GM06990 (cell line): ENCODE measurements at places on chromosomes 13 and 19.

DNA sequence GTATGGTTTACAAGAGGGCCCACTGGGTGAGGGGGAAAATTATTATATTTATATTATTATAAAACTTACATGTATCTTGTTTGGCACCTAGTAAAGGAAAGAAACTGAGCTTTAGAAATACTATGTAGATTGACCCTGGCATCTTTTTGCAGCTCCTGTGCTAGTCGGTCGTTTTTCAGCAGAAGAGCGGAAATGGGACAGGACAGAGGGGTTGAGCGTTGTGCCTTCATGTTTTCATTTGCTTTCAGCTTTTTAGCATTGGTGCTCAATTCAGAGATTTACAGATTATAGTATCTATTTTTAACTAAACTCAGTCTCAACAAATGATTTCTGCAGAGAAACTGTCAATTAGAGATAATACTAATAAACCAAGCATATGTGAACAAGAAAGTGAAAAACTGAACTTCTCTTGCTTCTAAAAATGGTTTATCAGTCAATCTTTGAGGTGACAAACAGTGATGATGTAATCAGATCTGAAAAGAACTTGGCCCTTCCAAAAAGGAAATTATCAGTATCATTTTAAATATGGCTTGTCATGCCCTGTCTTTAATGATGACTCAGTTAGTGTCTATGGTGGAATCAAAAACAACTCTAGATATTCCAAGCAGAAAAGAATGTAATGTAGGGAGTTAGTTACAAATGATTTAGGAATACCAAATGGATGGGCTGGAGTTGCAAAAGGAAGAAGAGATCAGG, 56.9 kb upstream of the KCTD4 start:
- peak; percentile 43 for DNase-seq

- DNase-seq = no peak
These were observed 24.0 kb downstream of the UQCRFS1 start for GRCh38 chr19:29189033-29189360.

GRCh38 chr13:31742097-31742734, 2.9 kb downstream of the RXFP2 start:
- DNase-seq = peak; percentile 1

DNA sequence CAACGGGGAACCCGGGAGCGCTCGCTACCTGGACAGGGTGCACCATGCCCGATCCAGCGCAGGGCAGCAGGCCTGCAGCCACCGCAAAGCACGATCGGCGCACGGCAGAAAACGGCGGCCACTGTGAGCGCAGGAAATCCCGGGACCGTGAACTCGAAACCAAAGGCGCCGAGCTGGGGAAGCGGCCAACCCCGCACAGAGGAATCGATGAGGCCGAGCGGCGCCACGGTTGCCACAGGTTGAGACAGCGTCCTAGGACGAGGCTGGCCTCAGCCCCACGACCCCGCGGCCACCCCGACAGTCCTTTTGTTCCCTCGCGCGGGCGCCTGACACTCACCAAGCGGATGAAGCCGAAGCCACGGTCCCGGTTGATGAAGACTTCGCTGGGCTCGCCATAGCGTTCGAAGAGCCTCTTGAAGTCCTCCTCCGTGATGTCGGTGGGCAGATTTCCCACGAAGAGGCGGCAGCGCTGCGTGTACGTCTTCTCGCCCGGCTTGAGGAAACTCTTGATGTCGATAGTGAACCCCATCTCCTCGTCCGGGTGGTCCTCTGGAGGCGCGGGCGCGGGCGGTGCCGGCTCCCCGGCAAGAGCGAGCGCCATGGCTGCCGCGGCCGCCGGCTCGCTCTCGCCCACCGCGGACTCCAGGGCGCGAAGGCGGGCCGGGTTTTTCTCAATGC, 557 bp downstream of the PSPC1 start:
- peak; percentile 73 for DNase-seq

DNA sequence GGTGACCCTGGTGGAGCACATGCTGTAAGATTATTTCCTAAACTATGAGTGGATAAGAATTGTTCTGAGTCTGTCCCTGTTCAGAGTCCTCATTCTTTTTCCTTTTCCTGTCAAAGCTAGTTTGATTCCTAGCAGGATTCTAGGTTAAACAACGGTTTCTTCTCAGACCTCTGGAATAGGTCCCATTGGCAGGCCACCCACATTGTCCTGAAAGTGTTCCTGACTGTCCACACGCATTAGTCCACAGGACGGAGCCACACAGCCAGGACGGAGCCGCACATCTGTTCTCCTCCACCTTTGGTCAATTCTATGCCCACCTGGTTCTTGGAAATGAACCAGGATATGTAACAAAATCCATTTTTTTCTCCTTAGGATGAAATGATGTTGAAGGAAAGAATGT, 46.1 kb downstream of the ANKRD10 start:
- DNase-seq = no peak

- no peak for DNase-seq
These were observed 1.2 kb downstream of the ADAMTSL5 start for GRCh38 chr19:1511318-1512317.

- no peak for DNase-seq
These were observed 708.2 kb downstream of the UQCRFS1 start for GRCh38 chr19:28504727-28505126.

GRCh38 chr19:1157931-1158884, 15.9 kb downstream of the SBNO2 start:
- no peak for DNase-seq

DNA sequence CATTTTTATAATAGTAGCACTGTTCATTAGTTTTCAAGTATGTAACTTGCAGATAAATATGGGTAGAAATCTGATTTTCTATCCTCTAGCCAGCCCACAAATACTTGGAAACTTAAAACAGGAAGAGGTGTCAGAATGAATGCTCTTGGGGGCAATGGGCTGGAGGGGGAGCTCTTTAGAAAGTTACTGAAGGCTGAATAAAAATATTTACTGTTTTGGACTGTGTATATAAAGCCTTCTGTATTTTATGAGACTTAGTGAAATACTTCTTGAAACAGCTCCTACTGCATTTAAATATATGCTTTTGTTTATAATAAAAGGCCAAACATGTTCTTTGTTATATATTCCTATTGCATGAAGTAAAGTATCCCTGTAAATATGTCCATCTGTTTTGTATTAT, 138.8 kb downstream of the RGCC start:
- DNase-seq = no peak

DNA sequence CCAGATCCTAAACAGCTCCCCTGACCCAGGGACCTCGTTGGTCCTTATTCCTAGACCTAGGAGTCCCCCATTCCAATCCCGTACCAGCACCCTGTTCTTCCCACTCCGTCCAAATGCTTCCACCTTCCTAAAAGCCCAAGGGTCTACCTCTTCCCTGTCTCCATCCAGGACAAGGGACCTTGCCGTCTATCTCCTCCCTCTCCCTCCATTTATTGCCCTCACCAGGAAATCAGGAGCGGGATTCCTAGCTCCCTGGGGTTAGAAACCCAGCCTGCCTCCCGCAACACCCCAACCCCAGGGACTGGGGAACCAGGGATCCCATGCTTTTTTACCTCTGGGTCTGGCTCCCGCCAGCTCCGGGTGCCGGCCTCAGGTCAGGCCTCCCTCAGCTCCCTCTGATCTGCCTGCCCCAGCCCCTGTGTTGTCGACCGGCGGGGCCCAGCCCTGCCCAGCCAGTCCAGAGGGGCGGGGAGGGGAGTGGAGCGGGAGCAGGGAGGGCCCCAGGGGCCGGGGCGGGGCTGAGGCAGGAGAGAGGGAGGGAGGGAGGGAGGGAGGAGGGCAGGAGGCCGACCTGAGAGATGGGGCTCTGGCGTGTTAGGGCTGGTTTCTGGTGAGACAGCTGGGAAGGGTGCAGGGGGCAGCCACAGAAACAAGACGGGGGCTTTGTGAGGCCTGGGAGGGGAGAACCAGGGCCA, at the start of gene B3GNT8:
B3GNT8 (minus strand) TSS at position 423 of the 695 bp plus-strand sequence. CDS start 596 bp downstream, outside the sequence.
- peak; percentile 51 for DNase-seq

GRCh38 chr19:30319411-30319810, 52.8 kb upstream of the ZNF536 start:
- DNase-seq = no peak

GRCh38 chr19:48772503-48772953, 17.2 kb downstream of the FGF21 start:
- no peak for DNase-seq

DNA sequence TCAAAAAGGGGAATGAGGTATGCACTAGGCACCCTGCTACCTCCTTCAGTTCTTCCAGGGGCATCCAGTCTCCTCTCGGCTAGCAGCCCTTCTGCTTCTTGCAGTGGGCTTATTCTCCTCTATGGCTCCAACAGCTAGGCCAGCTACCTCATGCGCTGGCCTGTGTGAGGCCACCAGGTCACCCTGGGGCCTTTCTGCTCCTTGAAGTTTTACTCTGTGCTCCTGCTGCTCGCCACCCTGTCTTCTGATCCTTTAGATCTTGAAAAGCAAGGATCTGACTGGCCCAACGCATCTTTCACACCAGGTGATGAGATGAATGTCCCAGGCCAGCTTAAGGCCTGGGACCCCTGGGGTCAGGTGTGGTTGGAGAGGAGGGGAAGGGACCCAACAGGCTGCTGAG, 66.2 kb downstream of the RUBCNL start:
- no peak for DNase-seq

DNA sequence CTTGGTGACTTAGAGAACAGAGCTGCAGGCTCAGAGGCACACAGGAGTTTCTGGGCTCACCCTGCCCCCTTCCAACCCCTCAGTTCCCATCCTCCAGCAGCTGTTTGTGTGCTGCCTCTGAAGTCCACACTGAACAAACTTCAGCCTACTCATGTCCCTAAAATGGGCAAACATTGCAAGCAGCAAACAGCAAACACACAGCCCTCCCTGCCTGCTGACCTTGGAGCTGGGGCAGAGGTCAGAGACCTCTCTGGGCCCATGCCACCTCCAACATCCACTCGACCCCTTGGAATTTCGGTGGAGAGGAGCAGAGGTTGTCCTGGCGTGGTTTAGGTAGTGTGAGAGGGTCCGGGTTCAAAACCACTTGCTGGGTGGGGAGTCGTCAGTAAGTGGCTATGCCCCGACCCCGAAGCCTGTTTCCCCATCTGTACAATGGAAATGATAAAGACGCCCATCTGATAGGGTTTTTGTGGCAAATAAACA, 9.9 kb downstream of the APOC1 start:
- DNase-seq = no peak

DNA sequence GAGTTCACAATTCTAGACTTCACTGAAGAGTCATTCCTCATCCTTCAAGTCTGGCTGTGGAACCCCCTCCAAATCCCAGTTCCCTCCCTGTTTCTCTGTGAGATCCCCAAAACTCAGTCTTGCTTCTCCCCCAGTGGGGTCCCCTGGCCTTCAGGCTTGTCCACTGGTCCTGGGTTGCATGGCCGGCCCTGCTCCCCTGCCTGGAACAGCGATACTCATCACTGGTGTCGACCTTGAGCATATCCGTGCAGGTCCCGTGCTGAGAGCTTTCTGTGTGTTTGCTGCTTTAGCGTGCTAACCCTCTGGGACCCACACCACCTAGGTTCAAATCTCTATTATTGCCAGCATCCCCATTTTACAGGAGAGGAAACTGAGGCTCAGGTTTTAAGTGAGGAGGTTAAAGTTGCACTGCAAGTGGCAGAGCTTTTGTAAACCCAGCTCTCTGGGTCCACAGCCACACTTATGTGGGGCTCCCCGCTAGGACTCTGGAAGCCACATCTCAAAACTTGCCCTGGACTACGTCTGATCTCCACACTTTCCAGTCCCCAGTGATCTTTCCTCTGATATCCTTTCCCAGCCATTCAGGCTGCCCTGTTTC, 15.5 kb downstream of the LIPE start:
- no peak for DNase-seq

DNA sequence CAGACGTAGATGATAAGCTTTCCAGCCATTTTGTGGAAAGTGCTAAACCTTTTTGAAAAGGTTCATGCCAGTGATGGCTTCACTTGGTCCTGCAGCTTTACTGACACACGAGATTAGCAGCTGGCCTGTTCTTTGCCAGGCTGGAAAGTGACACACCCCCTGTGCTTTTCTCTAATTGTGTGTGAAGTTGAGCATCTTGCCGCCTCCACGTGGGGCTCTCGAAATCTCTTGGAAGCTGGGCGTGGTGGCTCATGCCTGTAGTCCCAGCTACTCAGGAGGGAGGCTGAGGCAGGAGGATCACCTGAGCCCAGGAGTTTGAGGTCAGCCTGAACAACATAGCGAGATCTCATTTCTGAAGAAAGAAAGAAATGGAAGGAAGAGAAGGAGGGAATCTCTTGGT, 25.3 kb upstream of the EHD2 start:
- DNase-seq = no peak

- DNase-seq = no peak
These were observed 150.2 kb upstream of the VSTM2B start for GRCh38 chr19:29375429-29376119.

- no peak for DNase-seq
These were observed 3.4 kb upstream of the VASP start for GRCh38 chr19:45503909-45504308.

DNA sequence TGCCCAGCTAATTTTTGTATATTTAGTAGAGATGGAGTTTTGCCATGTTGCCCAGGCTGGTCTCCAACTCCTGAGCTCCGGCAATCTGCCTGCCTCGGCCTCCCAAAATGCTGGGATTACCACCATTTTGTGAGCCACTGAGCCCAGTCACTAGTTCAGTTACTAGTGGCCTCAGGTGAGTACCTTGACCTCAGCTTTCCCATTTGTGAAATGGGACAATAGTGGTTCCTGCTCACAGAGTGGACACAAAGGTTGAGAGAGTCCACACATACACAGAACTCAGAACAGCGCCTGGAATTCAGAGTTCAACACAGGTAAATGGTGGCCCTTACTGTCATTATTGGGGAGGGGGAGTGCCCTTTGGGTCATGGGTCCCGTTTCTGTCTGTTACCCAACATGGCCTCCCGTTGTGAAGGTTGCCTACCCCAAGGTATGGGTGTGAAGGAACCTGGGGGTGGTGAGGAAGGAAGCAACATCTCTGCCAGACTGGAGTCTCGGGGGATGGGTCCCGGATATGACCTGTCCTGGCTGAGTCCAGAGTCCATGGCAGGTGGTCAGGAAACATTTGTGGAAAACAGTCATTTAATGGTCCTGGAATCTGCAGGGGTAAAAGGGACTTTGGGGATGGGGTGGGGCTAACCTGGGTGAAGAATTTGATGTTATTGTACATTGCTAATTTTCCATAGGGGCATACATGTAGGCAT, 11.7 kb upstream of the IRGC start:
- DNase-seq = no peak

GRCh38 chr19:17778968-17779929, 15.7 kb upstream of the B3GNT3 start:
- DNase-seq = no peak

DNA sequence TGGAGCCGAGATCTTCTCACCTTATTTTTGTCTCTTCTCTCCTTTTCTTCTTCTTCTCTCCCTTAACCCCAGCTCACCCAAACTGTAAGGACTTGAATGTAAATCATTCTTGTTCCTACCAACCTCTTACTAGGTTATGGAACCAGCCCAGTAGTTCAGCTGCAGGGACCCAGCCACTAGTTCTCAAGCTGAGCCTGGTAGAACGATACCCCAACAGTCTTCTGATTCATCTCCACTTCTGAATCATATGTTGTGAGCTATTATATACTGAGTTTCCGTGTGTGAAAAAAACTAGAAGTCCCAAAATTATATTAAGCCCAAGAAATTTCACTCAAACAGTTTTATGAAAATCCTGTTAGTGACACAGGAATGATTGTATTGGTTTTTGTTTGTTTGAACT, 67.7 kb downstream of the DCT start:
- no peak for DNase-seq

GRCh38 chr13:48260970-48261369, 28.0 kb downstream of the ITM2B start:
- no peak for DNase-seq
